ENCODE measurements at places on chromosomes 13 and 19.
A peak's percentile ranks its signal among the peaks of the same experiment; 100 is the strongest.

- peak; percentile 3 for DNase-seq
These were observed 19.8 kb upstream of the CEACAM4 start for GRCh38 chr19:41646589-41647204.

DNA sequence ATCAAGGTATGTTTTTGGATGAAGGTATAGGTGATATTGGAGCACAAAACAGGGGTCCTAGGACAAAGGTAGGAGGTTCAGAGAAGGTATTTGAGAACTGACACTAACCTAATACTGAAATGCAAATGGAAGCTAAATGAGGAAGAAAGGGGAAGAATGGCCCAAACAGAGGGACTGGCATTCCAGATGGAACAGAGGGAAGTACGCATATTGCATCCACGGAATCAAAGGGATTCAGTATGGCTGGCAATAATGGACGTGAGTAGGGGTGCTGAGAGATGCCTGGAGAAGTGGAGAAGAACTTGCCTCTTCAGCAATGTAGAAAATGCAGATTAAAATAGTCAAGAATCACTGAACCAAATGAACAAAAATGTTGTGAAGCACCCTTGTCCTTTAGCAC is 283.5 kb upstream of the DACH1 start:
- no peak for DNase-seq

DNA sequence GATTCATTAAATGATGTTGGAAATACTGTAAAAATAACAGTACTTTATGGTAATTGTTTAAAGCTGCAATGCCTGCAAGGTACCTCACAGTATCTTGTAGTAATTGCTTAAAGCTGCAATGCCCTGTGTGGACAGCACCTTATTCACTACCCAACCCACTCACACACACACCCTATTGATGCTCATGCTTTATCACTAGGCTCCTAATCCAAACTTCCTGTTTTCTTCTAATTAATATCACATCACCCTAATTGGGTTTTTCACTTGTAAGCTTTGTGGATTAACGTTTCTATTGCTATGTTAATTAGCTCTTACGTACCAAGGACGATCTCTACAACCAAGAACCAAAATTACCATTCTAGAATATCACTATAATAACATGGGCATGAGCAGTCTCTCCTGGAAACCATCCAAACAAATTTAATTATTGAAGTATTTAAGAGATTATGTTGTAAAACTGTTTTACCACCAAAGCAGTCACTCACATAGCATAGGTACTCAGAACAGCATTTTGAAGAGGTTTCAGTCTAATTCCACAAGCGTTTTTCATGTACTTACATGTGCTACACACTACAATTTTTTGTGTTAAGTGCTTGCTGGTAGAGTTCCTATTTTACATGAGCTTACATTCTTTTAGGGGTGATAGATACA is 303.8 kb downstream of the PCDH9 start:
- no peak for DNase-seq

DNA sequence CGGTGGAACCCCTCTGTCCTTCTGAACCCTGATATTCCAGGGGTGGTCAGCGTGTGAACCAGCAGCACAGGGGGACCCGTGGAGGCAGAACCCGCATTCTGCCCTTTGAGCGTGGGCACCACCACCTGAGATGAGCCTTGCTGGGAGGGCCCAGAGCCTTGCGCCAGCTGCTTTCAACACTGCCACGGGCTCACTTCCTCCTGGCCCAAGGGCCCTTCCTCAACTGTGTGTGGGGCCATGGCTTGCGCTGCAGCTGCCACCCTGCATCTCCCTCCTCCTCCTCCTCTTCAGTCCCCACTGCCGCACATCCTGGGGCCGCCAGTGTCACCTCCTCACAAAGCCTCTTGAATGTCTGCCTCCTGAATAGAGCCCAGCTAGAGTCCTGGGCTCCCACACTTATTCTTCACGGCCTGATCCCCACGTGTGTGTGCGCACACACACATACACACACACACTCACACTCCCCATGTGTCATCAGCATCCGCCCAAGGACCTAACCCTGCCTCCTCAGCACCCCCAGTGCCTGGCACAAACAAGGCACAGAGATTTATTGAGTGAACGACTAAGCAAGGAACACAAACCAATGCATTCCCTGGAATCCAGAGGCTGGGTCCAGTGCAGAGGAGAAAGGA is 26.9 kb upstream of the TMEM160 start:
- no peak for DNase-seq

DNA sequence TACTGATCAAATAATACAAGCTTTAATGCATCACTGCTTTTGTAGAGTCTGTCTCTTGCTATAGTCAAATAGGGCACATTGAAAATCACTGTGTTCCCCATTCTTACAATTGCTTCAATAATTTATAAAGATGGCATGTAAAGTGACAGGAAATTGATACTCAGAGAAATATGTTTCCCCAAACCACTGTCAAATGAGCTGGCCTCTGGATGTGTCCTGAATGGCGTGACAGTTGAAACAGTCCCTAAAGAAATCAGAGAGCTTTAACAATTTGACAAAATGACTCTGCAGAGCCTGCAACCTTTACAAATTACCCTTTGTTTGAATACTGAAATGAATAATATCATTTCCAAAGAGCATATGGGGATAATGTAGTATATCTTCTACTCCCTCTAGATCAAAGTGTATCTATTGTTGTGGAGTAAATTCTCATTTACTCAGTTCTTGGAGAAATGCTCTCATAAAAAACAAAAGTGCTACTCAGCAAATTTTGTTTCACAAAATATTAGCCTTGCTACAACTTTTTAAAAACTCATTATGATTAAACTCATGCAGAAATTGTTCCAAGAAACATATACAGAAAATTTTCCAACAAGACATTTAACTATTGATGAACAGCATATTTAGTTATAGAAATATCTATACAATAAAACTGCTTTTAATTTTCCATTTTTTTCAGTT is 763.2 kb upstream of the SPRY2 start:
- no peak for DNase-seq
